ENCODE measurements at places on chromosomes 2 and 18.

GRCh38 chr2:215598376-215598975, 162.6 kb upstream of the FN1 start:
- DNase-seq = no peak

- no peak for DNase-seq
These were observed 520.6 kb downstream of the METTL4 start for GRCh38 chr18:2050702-2051201.

DNA sequence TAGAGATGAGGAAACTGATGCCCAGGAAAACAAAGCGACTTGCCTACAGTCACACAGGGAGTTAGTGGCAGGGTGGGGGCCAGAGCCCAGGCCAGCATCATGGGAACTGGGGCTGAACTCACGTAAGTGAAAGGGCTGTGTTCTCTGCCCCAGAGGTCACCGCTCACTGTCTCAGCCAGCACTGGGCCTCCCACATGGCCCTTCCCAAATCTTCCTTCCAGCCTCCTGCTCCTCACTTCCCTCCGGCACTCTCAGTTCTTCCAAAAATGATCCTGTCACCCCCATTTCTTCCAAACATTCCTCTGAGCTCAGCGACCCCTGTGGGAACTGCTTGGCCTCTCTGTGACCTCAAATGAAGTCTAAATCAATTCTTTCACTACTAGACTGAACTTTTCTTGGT, 90.5 kb upstream of the TMEM247 start:
- DNase-seq = no peak

GRCh38 chr2:17580319-17580715, 39.8 kb downstream of the VSNL1 start:
- DNase-seq = no peak

GRCh38 chr2:43047187-43047780, 179.1 kb downstream of the ZFP36L2 start:
- DNase-seq = no peak

GRCh38 chr2:6968319-6969100, 51.3 kb downstream of the RNF144A start:
- no peak for DNase-seq

GRCh38 chr2:50766058-50766457, 265.9 kb downstream of the NRXN1 start:
- no peak for DNase-seq

DNA sequence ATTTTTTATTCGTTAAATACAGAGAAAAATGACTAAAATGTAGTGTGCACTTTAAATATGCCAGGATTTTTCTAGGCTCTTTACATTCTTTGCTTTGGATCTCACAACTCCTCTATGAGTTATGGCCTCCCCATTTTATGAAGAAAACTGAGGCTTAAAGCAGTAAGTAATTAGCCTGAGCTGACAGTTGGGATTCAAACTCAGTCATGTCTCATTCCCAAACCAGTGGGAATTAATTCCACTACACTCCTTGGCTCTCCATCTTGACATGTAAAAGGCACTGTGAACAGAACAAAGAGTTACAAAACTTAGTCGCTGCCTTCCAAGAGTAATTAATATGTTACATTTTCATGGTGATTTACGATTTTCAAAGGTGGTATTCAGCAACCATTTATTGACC, 351.9 kb downstream of the SATB2 start:
- DNase-seq = no peak

- no peak for DNase-seq
These were observed 63.4 kb downstream of the INPP4A start for GRCh38 chr2:98507891-98508708.

Measured in iPS-NIHi11 (cell line).